Brain pericyte (primary cell): ENCODE measurements at places on chromosomes 5 and 9.

GRCh38 chr9:114666401-114666800, 8.8 kb upstream of the TEX53 start:
- DNase-seq: no peak

DNA sequence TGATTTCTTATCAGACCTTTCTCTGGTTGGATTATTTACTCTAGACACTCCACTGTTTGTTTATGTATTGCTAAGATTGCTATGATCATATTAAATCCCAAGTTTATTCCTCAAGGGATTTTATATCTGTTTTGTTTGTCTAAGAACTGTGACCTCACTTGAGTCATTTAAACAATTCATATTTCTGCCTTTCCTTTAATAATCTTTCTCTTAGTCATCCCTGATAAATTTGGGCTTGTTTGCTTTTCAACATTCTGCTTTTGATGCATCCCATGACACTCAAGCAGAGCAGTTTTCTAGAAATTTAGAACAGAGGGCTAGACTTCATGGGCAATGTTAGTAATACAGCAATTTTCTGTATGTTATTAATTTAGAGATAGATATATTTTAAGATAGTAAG, 231.6 kb upstream of the TNC start:
- DNase-seq: no peak

DNA sequence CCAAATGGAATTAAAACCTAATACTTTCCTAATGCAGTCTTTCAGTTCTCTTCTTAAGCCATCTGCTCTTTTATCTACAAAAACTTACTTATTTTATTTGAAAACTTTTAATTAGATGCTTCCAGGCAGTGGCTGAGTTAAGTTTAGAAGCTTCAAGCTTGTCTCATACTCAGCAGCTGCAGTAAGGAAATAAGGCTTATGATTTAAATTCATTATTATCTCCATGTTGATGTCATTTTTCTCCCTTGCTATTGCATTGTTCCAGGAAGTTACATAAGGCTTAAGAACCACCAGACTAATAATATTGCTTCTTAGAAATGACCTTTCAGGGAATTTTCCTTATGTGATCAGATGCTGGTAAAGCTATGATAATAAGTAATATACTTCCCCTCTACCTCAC, 119.6 kb downstream of the PPP2R2B start:
- no peak for DNase-seq

- DNase-seq: no peak
These were observed 319.2 kb downstream of the TRPM3 start for GRCh38 chr9:70802206-70802605.

- DNase-seq: no peak
These were observed 1862.0 kb upstream of the ACO1 start for GRCh38 chr9:30522486-30522885.

DNA sequence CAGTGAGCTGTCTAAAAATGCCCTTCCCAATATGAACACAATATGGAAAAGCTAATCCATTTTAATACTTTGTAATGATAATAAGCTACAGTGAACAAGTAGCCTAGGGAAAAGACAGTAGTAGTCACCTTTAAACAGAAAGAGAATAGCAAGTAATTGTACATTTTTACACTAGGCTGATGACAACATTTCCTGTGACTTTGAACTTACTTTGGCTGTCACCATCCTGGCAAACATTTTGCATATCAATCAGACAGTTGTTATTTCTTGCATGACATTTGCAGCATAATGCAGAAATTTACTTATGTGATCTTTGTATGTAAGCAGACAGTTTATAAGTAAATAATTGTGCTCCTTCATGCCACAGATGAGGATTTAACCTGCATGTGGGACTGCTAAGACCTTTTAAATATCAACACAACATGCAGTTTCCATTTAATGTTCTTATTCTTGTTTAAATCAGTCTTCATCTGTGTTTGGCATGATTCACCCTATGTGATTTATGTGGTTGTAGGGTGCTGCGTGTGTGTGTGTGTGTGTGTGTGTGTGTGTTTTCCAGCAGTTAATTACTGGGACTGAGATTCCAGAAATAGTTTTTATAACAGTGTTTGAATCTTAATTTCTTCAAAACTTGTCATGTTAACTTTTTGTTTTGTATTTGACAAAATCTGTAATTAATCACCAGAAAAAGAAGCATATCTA, 997.1 kb upstream of the ARRDC3 start:
- DNase-seq: no peak

DNA sequence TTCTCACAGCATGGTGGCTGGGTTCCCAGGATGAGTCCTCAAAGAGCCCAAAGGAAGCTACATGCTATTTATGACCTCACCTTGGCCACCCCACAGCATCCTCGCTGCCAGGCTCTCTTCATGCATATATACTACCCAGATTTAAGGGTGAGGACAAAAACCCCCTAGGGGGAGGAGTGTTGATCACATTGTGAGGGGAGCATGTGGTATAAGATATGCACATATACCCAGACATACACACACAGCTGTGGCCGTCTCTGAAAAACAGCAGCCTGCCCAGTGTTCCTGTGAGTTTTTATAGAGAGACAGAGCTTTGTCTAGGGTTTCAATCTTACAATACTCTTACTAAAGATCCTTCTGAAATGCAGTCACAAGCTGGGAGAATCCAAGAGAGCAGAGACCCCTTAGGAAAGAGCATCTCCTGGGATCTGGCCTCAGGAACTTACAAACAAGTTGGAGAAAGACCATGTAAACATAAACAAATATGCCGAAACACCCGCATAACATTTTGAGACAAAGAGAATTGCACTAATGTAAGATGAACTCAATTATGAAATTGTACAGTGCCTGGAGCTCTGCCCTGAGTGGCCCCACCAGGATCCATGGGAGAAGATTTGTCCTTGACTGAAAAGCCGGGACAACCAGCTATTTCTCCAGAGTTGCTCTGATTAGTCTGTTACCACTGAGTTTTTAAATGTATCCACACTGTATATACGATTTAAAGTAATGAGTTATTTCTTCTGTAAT, 146.4 kb downstream of the GADD45G start:
- DNase-seq: no peak

DNA sequence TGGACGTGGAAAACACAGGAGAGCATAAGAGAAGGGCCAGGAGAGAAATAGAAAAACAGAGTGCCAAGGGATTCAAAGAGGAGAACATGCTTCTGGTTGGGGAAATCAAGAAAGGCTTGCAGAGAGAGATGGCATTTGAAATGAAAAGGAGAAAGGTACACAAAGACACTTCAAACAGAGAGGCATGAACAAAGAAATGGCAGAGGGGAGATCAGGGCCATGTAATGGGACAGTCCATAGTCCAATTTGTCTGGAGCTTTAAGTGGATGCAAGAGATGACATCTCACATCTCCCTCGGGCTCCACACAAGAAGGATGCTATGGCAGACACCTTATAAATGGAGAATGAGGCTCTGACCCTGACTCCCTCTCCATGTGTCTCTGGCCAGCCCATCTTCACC, 331.1 kb downstream of the MLLT3 start:
- DNase-seq: no peak

- DNase-seq: no peak
These were observed 214.4 kb downstream of the PLK2 start for GRCh38 chr5:58245476-58245840.

DNA sequence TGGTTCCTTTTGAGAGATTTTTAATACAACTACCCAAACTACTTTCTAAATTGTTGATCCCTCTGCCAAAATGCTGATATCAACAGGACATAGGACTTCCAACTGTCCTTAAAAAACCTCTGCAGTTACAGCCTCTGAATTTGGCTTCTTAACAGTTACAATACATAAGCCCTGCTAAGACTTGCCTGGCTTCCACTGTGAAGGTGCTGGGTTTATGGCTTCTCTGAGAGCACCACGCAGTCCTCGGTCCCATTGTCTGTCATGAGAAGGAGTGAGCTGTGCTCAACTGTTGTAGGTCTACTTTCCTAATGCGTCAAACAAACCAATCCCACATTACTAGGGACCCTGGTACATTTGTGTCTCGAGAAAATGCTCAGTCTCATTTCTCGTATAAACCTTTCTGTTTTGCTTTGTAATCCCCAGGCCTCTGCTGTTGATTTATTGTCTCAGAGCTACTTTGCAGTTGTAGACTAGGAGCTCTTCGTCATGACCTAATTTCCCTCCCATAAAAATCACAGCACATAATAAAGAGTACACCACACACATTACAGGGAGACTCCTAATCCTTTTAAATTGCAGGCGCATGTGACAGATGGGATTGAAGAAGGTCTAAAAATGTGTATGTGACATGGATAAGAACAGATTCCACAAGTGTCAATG, 274.9 kb downstream of the NR3C1 start:
- DNase-seq: no peak

- no peak for DNase-seq
These were observed 696 bp downstream of the ZNF622 start for GRCh38 chr5:16464664-16465543.

- DNase-seq: no peak
These were observed 43.5 kb upstream of the PCAT7 start for GRCh38 chr9:94511134-94511954.

GRCh38 chr5:173727839-173728778, 111.7 kb upstream of the BOD1 start:
- no peak for DNase-seq

GRCh38 chr5:134139891-134140469, 25.5 kb downstream of the TCF7 start:
- no peak for DNase-seq

DNA sequence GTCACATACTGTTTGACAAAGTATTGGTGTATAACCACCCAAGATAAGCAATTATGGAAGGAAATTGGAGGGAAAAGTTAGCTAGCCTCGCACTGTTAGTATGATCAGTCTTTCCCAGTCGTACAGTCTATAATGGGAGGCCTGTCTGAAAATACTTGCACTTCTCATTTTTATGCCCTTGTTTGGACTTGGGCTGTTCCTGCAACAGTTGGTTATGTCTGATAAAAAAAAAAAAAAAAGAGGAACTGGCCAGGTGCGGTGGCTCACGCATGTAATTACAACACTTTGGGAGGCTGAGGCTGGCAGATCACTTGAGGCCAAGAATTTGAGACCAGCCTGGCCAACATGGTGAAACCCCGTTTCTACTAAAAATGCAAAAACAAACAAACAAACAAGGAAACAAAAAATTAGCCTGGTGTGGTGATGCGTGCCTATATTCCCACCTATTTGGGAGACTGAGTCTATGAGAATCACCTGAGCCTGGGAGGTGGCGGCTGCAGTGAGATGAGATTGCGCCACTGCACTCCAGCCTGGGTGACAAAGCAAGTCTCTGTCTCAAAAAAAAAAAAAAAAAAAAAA, 58.3 kb upstream of the ANKRD33B start:
- DNase-seq: no peak

GRCh38 chr5:72298711-72299110, 21.3 kb downstream of the MRPS27 start:
- DNase-seq: no peak

- DNase-seq: no peak
These were observed 6.0 kb downstream of the STOM start for GRCh38 chr9:121364077-121364476.

DNA sequence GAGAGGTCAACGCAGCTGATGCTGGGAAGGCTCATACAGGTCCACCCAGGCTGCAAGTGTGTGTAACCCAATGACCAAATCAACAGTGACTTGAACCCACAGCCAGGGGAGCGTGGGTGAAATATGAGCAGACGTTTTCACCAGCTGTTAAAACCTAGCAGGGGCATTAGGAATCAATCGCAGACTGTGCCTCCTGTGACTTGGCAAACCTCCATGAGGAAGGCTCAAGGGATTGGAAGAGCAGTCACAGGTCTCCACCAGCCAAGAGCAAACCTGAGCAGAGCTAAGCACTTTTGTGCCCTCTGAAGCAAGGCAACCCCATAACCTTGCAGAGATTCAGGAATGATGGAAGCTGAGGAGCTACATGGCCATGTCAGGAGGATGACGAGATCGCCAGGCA, 25.5 kb downstream of the INSYN2B start:
- no peak for DNase-seq

- no peak for DNase-seq
These were observed 193.3 kb upstream of the PANK3 start for GRCh38 chr5:168772316-168772961.

DNA sequence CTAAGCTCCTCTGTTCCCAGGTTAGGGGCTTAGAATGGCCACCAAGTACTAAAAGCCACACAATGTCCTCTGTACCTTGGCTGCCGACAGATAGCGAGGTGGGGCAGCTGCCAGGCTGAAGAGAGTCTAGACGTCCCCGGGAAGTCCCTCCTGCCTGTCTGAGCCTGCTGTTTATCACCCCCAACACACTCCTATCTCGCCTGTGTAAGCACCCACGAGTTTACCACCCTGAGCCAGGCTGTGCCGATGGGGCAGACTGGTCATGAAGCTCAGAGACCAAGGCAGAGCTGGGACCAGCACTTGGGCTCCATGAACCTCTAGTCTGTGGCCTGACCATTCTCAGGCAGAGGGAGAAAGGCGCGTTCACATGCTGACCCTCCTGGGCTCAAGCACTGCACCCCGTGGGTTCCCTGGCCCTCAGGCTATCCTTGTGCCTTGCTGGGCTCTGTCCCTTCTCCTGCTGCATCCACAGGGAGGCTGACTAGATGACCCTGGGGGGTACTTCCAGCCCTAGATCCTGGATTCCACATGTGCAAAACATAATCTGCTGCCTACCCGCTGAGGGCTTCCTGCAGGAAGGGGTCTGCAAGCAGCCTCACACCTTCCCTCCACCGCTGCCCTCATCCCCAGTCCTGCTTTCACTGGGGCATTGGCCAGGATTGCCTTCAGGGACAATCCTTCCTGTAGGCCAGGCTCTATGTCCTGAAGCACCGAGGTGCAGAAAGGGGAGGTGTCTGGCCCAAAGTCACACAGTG, 18.6 kb upstream of the SLC25A51 start:
- no peak for DNase-seq

GRCh38 chr9:137456061-137456863, 2.9 kb downstream of the NSMF start:
- DNase-seq: peak; percentile 86

- no peak for DNase-seq
These were observed 118.3 kb downstream of the NR6A1 start for GRCh38 chr9:124652615-124653393.

DNA sequence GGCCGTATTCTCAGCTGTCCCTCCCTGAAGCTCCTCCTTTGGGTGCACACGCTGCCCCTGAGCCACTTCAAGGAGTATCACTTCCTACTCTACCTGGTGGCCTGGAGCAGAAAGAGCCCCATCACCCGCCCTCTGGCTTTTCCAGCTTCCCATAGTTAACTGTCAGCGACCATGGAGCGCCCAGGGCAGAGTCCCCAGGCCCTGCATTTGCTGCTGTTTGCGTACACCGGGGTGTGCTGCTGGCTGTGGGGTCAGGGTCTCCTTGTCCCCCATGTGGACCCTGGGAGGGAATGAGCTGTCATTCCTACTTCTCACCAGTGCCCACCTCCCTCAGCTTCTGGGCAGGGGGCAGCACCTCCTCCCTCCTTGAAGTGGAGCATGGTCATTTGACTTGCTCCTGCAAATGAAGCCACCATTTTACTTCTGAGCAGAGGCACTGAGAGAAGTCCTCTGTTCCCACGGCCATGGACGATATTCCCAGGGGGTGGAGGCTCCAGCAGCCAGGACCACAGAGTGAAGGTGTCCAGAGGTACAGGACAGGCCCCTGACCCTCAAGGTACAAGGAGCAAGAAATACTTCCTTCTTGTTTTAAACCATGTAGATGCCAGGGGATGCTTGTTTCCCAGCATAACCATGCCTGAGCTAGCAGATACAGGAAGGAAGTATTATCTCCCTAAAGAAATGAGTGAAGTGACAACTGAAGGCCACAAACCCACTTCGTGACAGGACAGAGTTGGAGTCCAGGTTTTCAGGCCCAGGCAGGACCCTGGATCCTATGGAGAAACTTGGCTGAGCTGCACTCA, 40.6 kb upstream of the COL5A1 start:
- no peak for DNase-seq
